LoVo (cell line): ENCODE measurements at places on chromosomes 4 and X.

- DNase-seq, result no peak
Observed at GRCh38 chr4:75769036-75769435, 44.7 kb downstream of the USO1 start.

DNA sequence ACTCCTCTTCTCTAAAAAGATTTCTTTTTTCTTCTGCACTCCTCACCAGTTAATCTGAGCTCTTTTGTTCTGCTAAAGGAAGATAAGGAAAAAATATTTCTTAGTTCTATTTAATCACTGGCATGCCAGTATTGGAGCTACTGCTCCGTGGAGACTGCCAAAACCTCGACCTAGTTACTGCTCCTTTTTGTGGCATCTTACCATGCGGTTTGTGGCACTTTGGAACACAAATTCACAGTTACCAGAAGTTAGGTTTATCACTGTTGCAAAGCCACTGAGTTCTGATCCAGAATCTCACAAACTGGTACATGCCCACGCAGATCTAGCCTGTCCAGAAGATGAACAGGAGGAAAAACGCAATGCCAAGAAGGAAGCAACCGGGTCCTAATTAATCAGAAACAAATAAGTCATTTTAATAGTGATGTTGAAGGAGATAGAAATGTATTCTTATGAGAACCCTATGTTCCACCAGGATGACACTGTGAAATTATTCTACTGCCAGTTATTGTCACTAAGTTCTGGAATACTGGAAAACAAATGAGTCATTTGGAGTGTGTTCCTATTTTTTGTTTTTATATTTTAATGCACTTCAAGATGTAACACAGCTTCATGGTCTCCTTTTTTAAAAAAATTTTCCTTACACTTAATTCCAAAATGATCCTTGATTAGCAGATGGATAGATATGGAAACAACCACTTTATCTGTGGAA lies 106.7 kb upstream of the GK2 start:
- DNase-seq, result no peak

GRCh38 chrX:119427024-119427794 lies 28.1 kb downstream of the SLC25A43 start:
- DNase-seq, result no peak

DNA sequence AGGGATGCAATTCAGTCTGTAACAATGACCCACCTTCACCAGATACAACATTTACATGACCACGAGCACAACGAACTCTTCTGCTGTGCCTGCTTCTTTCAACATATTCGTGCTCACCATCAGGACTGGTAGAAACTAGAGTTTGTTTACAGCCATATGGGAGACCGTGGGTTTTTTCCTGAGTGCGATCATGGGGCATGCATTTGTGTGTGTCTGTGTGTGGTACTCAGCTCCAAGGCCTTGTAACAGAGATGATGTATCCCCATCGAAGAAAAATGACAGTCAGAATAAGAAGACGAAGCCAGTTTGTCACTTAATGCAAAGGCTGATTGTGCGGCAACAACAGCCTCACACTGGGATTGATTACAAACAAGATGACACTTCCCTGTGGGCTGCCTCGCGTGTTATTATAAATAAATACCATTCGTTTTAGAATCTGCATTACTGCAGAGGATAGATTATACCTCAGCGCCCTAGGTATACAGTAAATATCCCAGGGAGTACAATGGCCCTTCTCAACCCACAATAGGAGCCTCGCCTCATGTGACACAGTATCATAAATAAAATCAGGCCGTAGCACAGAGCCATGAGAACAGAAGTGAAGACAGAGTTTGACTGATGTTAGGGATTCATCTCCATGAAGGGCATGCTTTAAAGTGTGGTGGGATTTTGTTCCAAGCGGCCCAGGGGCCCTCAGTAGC lies 97.3 kb upstream of the NOCT start:
- DNase-seq, result no peak

- no peak for DNase-seq
Observed at GRCh38 chr4:161343569-161343950, 820.2 kb downstream of the FSTL5 start.
